SW480 (cell line): ENCODE measurements at places on chromosomes 7 and 10.

- DNase-seq, result no peak
Measured at GRCh38 chr7:82521906-82522445, 78.4 kb upstream of the CACNA2D1 start.

DNA sequence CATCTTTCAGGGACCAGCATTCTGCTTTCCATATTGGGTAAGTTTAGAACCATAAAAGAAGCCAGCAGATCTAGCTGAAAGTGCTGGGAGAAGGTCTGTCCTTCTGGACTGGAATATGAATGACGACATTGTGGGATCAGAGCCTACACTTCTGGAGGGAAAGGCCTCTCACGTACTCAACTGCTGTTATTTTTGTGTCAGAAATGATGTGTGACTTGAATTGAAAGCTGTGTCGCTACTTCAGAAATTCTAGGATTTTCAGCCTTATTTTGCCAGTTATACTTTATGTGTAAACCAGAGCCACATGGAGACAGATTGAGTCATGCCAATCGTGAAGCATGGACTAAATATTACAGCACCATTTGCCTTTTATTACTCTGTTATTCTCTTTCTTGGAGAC lies 231.0 kb downstream of the KIAA1217 start:
- DNase-seq, result no peak

GRCh38 chr10:118481871-118482270 lies 113.6 kb downstream of the PRLHR start:
- no peak for DNase-seq

- DNase-seq, result no peak
Measured at GRCh38 chr7:114104035-114104434, 185.2 kb upstream of the PPP1R3A start.

DNA sequence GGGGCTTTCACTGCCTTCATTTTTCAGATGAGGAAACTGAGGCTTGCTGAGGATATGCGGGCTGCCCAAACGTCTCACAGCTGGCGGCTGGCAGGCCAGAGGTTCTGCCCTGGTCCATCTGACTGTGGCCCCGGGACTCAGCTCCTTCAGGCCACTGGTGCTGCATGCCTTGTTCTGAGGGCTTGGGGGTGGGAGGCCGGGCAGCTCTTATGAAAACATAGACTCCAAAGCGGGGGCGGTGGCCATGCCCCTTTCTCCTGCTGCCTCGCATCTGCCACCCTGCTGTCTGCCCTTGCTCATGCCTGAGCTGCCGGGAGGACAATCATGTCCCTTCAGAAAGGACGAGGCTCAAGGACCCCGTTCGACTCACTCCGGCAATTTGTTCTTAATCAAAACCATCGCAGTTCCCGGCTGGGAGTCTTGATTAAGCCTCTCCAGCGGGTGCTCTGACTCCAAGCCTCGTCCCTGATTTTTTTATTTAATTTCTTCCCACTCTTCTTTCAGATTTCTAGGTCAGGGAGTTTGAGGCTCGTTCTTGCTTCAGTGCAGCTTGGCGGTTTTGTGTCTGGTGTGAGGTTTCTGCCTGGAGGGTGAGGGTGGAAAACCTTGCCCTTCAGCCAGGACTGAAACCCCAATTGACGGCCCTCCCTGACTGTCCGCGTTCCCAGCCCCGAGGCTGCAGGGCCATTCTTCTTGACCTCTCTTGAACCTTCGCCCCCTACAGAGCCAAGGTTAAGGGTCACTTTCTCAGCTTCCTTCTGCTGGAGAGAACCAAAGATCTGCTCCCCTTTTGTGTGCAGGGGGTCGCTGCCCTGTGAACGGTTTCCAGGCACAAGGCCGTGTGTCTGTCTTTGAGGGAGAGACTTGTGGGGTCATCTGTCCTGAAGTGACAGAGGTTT lies 120.8 kb downstream of the DNAJB6 start:
- DNase-seq, result no peak
